Natural killer cell treated with Interleukin-12 subunit alpha and Interleukin-12 subunit beta and Interleukin-15 and Interleukin-18, amount 100 ng/mL, for 72 hours (primary cell): ENCODE measurements at places on chromosomes 1 and 21. TPM values are rescaled to one million over a fixed set of nuclear protein-coding genes. Genes with fewer than 3 reads are reported as not detected.

GRCh38 chr1:198934901-198935305 lies 296.1 kb downstream of the PTPRC start:
- no peak overlapping the region for H3K27ac ChIP-seq
- H3K27me3 ChIP-seq: no peaks in the 10 kb centered on the region
- no peak overlapping the region for H3K4me3 ChIP-seq
- H3K36me3 ChIP-seq: peaks cover 7% of the 10 kb centered on the region
- DNase-seq: peak; percentile 73

The PROK1 gene
- not detected for total RNA-seq

- H3K4me1 ChIP-seq: peaks cover 13% of the 10 kb centered on the region
- H3K27me3 ChIP-seq: no peaks in the 10 kb centered on the region
- peaks cover 15% of the 10 kb centered on the region for H3K36me3 ChIP-seq
- H3K4me3 ChIP-seq: no peak overlapping the region
- H3K27ac ChIP-seq: no peak overlapping the region
- DNase-seq: no peak
Observed at GRCh38 chr1:100296140-100296539, 30.1 kb downstream of the RTCA start.

DNA sequence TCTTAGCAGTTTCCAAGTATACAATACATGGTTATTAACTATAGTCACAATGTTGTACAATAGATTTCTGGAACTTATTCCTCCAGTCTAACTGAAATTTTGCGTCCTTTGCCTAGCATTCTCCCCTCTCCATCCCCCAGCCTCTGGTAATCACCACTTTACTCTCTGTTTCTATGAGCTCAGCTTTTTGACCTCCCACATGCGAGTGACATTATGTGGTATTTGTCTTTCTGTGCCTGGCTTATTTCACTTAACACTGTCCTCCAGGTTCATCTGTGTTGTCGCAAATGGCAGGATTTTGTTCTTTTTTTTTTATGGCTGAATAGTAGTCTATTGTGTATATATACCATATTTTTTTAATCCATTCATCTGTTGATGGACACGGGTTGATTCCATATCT lies 43.9 kb upstream of the CD101 start:
- no peaks in the 10 kb centered on the region for H3K27me3 ChIP-seq
- no peaks in the 10 kb centered on the region for H3K36me3 ChIP-seq
- DNase-seq: no peak
- H3K4me1 ChIP-seq: no peaks in the 10 kb centered on the region

- no peak overlapping the region for H3K27ac ChIP-seq
- no peaks in the 10 kb centered on the region for H3K4me1 ChIP-seq
- peaks cover 18% of the 10 kb centered on the region for H3K36me3 ChIP-seq
- peaks cover 24% of the 10 kb centered on the region for H3K27me3 ChIP-seq
Observed at GRCh38 chr1:65527707-65528503, 107.4 kb downstream of the LEPR start.

- no peaks in the 10 kb centered on the region for H3K4me1 ChIP-seq
- no peaks in the 10 kb centered on the region for H3K27me3 ChIP-seq
- H3K4me3 ChIP-seq: no peak overlapping the region
- no peak for DNase-seq
- H3K36me3 ChIP-seq: no peaks in the 10 kb centered on the region
Observed at GRCh38 chr1:215719552-215719951, 152.4 kb downstream of the KCTD3 start.

DNA sequence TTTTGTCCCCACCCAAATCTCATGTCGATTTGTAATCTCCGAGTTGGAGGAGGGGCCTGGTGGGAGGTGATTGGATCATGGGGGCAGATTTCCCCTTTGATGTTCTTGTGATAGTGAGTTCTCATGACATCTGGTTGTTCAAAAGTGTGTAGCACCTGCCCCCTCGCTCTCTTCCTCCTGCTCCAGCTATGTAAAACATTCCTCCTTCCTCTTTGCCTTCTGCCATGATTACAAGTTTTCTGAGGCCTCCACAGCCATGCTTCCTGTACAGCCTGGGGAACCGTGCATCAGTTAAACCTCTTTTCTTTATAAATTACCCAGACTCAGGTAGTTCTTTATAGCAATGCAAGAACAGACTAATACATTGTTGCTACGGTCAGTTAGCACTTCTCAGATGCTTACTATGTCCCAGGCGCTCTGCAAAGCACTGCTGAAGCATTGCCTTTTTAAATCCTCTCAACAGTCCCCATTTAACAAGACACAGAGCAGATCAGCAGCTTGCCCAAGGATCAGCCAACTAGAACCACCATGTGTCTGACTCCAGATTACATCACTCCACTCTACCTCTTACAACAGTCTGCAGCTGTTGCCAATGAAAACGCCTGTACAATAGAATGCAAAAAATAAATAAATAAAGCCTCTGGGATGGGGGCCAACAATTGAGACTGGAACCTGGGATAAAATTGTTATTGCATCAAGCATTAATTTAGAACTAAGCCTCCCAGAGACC lies 52.4 kb upstream of the USP1 start:
- no peak for DNase-seq
- no peaks in the 10 kb centered on the region for H3K4me1 ChIP-seq
- H3K36me3 ChIP-seq: no peaks in the 10 kb centered on the region
- H3K27me3 ChIP-seq: peaks cover 12% of the 10 kb centered on the region
- no peak overlapping the region for H3K4me3 ChIP-seq
- H3K27ac ChIP-seq: no peak overlapping the region

GRCh38 chr1:6417961-6418667 lies 1.6 kb downstream of the HES2 start:
- no peak for DNase-seq
- H3K27ac ChIP-seq: no peak overlapping the region
- H3K4me3 ChIP-seq: no peak overlapping the region
- peaks cover 16% of the 10 kb centered on the region for H3K27me3 ChIP-seq
- H3K4me1 ChIP-seq: no peaks in the 10 kb centered on the region

- no peaks in the 10 kb centered on the region for H3K27me3 ChIP-seq
- peak overlapping the region; percentile 97 for H3K27ac ChIP-seq
- no peaks in the 10 kb centered on the region for H3K36me3 ChIP-seq
- H3K4me1 ChIP-seq: peaks cover 79% of the 10 kb centered on the region
- peak; percentile 92 for DNase-seq
Observed at GRCh38 chr1:230104395-230105244, 37.6 kb downstream of the GALNT2 start.

The S100A7A gene
- total RNA-seq: not detected

The FBXO2 gene
- 13.2 TPM for total RNA-seq

DNA sequence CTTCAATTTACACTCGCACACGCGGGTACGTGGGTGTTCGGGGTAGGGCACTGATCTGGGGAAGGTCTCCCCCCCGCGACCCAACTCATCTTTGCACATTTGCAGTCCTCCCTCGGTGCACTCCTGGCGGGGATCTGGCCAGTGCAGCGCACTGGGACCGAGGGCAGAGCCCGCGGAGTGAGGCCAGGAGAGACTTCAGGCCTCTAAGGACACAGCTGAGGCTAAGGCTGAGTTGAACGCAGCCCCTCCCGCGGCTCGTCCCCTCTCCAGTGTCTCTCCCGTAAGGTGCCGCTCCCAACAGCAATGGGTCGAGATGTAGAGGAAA lies 936 bp upstream of the NCAM2 start:
- no peak overlapping the region for H3K27ac ChIP-seq
- peaks cover 15% of the 10 kb centered on the region for H3K4me1 ChIP-seq
- no peak for DNase-seq
- H3K36me3 ChIP-seq: no peaks in the 10 kb centered on the region
- peak overlapping the region; percentile 38 for H3K4me3 ChIP-seq

The MAP1LC3C gene
- total RNA-seq: not detected

DNA sequence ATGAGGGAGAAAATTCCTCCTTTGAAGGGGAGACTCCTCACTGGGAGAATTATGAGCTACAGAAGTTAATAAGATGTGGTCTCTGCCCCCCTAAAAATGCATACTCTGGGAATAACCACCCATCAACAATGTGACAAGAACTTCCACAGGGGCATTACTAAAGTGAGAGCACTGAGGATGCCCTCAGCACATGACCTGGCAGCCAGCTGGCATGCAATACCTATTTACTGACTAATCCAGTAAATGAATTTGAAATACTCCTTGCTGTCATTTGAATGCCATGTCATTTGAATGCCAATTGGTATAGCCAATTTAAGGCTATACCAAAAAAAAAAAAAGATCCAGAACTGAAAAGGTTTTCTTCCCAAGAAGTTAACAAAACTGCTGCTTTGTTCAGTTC lies 30.8 kb downstream of the PLPP3 start:
- peaks cover 9% of the 10 kb centered on the region for H3K27me3 ChIP-seq
- H3K4me1 ChIP-seq: no peaks in the 10 kb centered on the region
- H3K27ac ChIP-seq: no peak overlapping the region
- DNase-seq: no peak
- no peak overlapping the region for H3K4me3 ChIP-seq
